ENCODE measurements at places on chromosomes 3 and 15. TPM values are rescaled to one million over a fixed set of nuclear protein-coding genes. Genes with fewer than 3 reads are reported as not detected.

ZBBX gene
- not detected for total RNA-seq

GATA2 gene
- total RNA-seq: 0.13 TPM

ACTC1 gene
- not detected for total RNA-seq

LRRN1 gene
- total RNA-seq: 0.97 TPM

GNAI2 gene
- total RNA-seq: 242 TPM

C2CD4A gene
- total RNA-seq: 0.27 TPM

CLDN11 gene
- not detected for total RNA-seq

GHRL gene
- total RNA-seq: not detected

CCDC54 gene
- not detected for total RNA-seq

FAM107A gene
- not detected for total RNA-seq

CCDC39 gene
- total RNA-seq: not detected

ONECUT1 gene
- total RNA-seq: not detected

ITIH4 gene
- total RNA-seq: 10.1 TPM

WNT5A gene
- not detected for total RNA-seq

FILIP1L gene
- total RNA-seq: 0.36 TPM

C3orf85 gene
- not detected for total RNA-seq

CHL1 gene
- not detected for total RNA-seq

GALNT15 gene
- total RNA-seq: not detected

PARP15 gene
- 10.3 TPM for total RNA-seq

CSTA gene
- total RNA-seq: not detected

ABCC5 gene
- 18.9 TPM for total RNA-seq

BUB1B gene
- 57.1 TPM for total RNA-seq

GPR149 gene
- total RNA-seq: not detected

MYO5A gene
- total RNA-seq: 30.3 TPM

SLC7A14 gene
- total RNA-seq: not detected

LRRC49 gene
- total RNA-seq: 0.82 TPM

Measured in activated CD8-positive, alpha-beta memory T cell treated with anti-CD3 and anti-CD28 coated beads for 36 hours (primary cell).